ENCODE measurements at places on chromosomes 5 and 9.

DNA sequence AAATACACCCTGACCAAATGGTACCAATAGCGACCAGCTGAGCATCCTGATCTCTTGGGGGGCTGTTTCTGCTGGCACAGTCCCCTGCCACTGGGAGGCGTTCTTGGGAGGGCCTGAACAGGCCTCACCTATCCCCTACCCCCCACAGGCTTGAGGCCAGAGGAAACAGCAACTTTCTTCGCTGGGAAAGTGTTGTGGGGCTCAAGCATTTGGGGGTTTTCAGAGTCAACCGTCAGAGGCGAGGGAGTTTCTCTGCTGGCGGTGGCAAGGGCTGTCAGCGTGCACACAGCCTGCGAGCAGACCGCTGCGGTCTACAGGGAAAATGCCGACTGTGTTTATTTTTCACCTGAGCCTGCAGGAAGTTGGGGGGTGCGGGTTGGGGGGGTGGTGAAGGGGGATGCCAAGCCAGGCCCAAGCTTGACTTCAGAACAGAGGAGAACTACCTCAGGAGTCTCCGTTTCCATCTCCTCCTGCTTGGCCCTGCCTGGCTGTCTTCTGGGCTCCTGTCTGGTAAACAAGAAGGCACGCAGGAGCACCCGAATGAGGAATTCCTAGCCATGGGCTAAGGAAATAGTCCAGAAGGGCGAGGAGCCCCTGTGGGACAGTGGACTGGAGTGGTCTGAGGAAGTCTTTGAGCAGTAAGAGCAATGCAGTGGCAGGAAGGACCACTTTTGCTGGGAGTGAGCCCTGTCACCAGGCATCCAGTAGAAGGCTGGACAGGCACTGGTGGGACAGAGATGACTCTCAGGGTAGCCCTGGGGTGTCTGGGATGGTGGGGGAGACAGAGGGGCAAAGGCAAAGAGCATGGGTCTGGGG is 18.1 kb downstream of the TCF7 start:
- DNase-seq: no peak

- DNase-seq: no peak
Measured at GRCh38 chr9:133700819-133701320, 37.3 kb downstream of the SARDH start.

DNA sequence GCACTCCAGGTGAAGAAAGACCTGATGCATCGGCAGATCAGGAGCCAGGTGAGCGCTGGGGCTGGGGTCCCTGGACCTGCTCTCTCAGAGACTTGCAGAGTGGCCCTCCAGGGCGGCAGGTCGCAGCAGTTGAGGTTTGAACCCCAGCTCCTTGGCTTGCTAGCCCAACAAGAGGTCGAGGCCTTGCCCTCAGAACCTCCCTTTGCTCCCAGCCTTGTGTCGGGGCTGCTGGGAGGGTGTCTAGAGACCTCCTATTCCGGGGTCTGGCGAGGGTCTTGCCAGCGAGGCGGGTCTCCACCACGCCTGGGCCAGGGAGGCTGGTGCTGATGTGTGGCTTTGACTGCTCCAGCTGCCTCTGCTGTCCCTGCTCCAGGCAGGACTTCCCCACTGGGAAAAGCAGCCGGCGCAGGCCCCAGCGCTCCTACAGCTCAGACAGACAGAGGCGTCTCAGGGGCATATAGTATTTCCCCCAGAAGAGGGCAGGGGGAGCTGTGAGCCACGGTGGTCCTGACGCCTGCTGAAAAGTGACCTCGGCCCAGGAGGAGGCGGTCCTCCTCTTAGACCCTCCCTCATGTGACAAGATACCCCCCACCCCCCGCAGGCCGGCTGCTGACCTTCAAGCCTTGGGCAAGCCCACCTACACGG is 38.3 kb downstream of the LRSAM1 start:
- DNase-seq: no peak

DNA sequence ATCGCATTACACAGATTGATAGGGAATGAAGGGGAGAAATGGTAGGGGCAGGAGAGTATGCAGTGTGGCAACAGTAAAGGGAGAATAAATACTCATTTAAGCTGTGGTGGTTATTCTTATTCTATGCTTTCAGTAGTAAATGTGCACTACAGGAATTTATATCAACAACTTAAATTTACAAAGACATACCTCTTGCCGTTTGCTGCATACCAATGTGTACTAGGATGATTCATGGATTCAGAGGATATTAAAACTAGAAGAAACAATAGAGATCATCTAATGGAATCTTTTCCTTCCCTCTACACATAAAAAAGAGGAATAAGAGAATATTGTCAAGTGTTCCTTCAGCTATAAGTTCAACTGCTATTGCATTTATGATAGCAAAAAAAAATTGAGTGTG is 103.3 kb upstream of the RASA1 start:
- DNase-seq: no peak

DNA sequence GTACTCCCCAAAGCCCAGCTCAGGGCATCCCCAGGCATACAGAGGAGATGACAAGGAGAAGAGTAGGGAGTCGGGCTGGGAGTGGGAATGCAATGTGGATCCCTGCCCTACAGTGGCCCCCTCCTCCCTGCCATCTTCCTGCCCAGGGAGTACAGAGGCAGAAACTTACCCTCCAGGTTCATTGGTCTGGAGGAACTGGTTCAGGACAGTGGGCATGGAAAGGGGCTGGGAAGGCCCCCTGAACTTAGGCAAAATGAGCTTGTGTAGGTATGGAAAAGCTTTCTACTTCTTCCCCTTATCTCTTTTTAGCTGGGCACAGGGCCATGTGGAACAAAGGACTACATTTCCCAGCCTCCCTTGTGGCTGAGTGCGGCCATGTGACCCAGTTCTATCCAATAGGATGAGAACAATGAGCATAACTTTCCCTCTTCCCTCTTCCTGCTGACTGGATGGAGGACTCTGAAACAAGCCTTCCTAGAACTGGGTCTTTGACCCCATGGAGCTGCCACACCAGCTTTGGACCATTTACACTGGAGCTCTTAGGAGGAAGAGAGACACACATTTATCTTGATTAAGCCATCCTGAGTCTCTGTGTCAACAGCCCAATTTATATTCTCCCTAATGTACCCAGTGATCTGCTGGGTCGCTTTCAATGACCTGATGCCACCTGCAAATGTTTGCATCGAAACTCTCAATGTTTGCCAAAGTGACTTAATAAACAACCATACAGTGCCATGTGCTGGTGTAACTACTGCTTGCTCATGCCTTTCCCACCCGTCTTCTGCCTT is 25.0 kb upstream of the HMCN2 start:
- peak; percentile 71 for DNase-seq

GRCh38 chr9:18385696-18386490 is 88.1 kb upstream of the ADAMTSL1 start:
- no peak for DNase-seq

- no peak for DNase-seq
Measured at GRCh38 chr5:8752595-8752994, 793.3 kb downstream of the SEMA5A start.

- peak; percentile 42 for DNase-seq
Measured at GRCh38 chr9:128007566-128008138, 26.9 kb upstream of the EEIG1 start.

DNA sequence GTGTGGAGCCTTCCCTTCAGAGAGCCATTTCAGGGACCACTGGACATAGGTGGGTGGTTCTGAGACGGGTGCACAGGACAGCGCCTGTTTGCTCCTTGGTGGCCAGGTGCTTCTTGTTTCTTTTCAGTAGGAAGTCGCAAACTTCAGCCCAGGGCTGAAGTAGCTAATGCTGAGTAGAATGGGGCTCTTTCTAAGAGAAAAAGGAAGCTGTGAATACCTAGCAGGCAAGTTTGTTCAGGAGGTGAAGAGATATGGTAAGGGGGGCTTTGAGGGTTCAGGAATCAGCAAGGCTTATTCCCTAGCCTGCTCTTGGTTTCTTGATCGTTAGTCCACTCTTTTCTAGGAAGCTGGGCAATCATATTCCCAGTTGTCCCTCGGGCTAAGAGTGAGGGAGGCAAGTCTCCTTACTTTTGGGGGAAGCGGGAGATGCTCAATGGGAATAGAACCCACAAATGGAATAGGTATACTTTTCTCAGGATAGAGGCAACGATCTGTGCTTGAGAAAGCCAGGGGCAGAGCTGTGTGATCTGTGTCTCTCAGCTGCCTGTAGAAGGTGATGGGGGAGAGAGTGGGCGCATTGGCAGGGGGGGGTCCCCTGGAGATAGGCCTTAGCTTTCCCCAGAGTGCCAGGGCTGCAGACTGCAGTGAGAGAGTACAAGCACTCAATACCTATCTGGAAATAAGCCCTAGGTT is 1.9 kb upstream of the PURA start:
- DNase-seq: no peak

GRCh38 chr9:125747053-125747764 is at the start of gene PBX3:
Gene PBX3 (plus strand): TSS chr9:125747373.
- peak; percentile 51 for DNase-seq

DNA sequence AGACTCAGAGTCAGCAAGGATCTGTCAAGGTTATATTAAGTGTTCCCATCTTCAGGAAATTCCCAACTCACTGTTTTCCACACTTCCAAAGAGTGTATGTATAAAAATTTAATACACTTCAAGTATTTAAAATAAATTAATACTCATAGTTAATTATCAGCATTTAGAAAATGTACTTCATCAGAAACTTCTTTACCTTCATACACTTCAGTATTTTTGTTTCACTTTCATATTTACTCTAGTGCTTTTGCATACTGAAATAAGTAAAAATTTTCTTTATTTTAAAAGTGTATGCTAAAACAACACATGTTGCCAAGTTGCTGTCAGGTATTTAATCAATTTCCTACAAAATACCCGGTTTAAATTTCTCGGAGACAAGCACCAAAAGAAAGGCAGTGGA is 16.5 kb downstream of the RICTOR start:
- no peak for DNase-seq

DNA sequence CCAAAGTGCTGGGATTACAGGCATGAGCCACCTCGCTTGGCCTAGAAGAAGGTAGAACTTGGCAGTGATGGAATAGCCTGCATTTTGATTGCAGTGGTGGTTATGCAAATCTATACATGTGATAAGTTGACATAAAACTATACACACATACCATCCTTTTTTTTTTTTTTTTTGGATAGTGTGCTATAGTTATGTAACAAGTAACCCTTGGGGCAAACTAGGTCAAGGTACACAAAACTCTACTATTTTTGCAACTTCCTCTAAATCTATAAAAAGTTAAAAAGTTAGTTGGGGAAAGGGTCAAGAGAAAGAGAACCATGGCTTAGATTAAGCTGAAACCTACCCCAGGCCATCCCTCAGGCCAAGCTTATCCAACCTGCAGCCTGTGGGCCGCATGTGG is 11.1 kb downstream of the TRIM14 start:
- no peak for DNase-seq

GRCh38 chr9:132683873-132684272 is 13.6 kb downstream of the GTF3C4 start:
- DNase-seq: no peak

- no peak for DNase-seq
Measured at GRCh38 chr9:93127395-93127911, 6.6 kb downstream of the NINJ1 start.

All from epithelial cell of esophagus (primary cell).